ENCODE measurements at places on chromosomes 11 and 22.
A peak's percentile ranks its signal among the peaks of the same experiment; 100 is the strongest.

DNA sequence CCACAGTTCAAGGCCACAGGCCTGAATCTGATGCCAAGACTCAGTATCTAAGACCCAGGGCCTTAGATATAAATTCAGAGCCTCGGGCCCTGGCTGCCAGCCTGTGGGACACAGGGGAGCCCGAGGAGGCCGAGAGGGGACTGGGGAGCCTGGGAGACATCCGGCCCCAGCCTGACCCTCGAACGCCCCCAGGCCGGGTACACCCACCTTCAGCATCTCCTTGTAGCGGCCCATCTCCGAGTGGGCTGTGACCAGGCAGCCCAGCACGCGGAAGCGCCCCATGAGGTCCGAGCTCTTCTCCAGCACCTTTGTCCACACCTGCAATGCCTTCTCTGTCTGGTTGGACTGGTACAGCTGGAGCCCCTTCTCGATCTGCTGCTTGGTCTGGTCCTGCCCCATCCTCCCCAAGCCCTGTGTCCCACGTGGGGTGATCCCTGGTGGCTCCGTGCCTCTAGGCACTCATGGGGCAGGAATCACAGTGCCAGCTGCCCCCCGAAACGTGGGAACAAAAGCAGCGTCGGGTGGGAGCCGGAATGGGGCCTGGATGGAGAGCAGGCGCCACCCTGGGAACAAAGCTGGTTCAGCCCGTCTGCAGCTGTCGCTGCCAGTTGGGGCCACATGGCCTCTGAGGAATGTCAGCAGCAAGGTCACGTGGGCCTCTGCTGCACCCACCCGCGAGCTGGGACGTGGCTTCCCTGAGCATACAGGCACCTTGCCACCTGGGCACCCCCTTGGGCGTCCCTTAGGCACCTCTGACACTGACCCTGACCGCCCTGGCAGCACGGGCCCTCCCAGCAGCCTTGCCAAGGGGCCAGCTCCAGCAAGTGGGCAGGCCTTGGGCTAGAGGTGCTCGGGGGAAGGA lies at the start of gene RAPSN:
Gene RAPSN (minus strand): TSS at position 571 of the 862 bp plus-strand sequence. CDS start 172 bp downstream, at position 399.
- no peak for DNase-seq

DNA sequence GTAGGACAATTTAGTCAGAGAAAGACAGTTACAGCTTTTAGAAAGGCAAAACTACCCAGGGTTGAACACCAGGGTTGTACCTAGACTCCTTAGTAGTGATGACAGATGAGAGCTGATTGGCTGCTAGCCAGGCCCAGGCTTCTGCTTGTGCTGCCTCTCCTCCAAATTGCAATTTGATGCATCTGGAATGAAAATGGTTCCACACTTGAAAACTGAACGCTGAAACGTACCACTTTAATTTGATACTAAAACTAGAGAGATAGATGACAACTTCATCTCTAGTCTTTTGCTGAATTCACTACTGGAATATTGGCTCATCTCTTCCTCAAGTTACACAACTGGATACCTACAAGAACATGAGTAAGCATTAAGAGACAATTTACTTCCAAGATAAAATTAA lies 19.2 kb upstream of the FNBP4 start:
- DNase-seq = peak; percentile 7

- DNase-seq = peak; percentile 10
Measured at GRCh38 chr11:2262301-2263070, 7.9 kb downstream of the ASCL2 start.

DNA sequence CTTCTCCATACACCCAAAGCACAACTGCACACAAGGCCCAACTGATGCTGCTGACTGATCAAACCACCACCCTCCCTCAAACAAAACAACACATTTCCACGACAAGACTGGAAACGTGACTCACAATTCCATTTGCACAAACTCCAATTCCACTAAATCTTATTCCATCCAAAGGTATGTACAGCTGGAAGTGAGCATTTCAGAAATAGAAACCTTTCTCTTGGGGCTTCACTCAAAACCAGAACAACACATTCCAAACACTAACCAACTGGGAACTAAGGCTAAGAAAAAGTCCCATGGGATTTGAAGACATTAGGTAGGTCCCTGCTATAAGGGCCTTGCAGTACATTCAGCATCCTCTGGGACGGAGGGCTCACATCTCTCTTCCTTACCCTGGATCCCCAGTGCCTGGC lies 19.6 kb downstream of the MORC2 start:
- peak; percentile 53 for DNase-seq

GRCh38 chr11:61828629-61829407 lies 718 bp downstream of the FADS2 start:
- DNase-seq = no peak

DNA sequence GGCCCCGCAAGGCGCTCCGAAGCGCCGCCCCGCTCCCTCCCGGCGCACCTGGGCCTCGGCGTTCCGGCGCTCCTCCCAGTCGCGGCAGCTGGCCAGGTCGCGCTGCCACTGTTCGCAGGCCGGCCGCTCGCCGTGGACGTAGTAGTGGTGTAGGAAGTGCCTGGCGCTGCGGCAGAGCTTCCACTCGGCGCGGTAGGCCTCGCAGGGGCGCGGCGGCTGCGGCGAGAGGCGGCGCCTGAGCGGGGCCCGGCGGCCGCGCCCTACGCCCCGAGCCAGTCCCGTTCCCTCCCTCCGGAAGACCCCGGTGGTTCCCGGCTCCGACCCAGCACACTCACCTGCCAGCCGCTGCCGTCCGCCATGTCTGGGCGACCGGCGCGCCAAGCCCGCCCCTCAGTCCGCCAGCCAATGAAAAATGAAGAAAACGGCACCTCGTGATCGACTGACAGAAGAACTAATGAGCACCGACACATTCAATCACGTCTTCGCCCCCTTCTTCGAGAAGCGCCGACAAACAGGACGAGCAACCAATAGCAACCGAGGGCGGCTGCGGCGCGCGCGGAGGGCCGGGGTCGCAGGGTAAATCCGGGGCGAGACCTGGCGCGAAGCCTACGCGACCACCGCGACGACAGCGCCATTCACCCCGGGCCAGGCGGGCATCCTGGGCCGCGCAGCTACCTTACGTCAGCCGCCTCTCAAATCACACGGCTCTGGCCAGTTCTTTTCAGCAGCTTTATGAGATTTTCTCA lies at the start of gene C22orf39:
Gene C22orf39 (minus strand): TSS at position 382 of the 746 bp plus-strand sequence. CDS start 23 bp downstream, at position 359.
- peak; percentile 97 for DNase-seq

GRCh38 chr11:30000986-30001750 lies 15.7 kb downstream of the KCNA4 start:
- DNase-seq = no peak

DNA sequence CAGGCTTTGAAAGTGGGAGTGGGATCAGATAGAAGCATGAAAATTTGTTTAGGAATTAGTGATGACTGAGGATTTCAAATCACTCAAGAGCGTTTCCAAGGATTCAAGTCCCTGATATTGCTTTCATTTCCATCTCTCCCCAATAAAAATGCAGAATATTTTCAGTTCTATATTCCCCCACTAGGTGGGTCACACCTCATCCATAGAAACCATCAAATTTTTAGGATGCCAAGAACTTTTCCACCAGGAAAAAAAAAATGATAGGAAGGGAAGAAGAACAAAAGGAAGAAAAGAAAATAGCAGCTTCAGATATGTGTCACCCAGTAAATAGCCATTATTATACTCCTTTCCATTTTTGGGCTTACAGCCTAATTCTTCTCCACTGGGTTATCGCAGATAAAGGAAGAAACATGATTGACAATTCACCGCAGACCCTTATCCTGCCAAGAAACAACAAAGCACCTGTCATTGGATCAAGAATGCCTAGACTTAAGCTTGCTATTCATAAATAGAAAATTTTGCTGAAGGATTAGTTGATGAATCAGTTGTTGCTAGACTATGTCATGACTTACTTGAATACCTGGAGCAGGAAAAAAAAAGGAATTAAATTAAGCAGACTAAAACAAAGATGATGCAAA lies 30.3 kb upstream of the OR10D3 start:
- DNase-seq = no peak

GRCh38 chr22:24104307-24105012 lies 76.8 kb upstream of the SUSD2 start:
- DNase-seq = no peak

GRCh38 chr22:43587574-43587973 lies 175.8 kb downstream of the MPPED1 start:
- no peak for DNase-seq

DNA sequence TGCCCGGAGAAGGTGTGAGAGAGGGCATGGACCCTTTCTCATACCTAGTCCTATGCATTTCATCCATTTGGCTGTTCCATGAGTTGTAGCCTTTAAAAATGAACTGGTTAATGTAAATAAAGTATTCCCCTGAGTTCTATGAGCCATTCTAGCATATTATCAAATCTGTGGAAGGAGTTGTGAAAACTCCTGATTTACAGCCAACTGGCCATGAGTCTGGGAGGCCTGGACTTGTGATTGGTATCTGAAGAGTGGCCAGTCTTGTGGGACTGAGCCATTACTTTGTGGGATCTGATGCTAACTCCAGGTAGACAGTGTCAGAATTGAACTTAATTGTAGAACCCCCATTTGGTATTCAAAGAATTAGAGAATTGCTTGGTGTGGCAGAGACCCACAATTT lies 48.4 kb downstream of the FAM118A start:
- no peak for DNase-seq

- DNase-seq = no peak
Measured at GRCh38 chr22:33104147-33104854, 46.1 kb upstream of the SYN3 start.

- DNase-seq = no peak
Measured at GRCh38 chr11:105236664-105237063, 97.1 kb upstream of the CARD18 start.

DNA sequence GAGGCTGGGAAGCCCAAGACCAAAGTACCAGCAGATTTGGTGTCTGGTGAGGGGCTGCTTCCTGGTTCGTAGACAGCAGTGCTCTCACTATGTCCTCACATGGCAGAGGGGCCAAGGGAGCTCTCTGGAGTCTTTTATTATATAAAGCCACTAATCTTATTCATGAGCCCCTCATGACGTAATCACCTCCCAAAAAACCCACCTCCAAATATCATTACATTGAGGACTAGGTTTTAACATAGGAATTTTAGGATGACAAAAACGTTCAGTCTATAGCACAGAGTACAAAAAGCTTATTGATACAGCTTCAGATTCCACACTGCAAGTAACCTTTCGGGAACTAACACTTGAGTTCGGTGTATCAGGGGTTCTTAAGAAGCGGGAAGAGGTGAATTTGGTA lies 4.1 kb upstream of the MS4A18 start:
- DNase-seq = no peak

DNA sequence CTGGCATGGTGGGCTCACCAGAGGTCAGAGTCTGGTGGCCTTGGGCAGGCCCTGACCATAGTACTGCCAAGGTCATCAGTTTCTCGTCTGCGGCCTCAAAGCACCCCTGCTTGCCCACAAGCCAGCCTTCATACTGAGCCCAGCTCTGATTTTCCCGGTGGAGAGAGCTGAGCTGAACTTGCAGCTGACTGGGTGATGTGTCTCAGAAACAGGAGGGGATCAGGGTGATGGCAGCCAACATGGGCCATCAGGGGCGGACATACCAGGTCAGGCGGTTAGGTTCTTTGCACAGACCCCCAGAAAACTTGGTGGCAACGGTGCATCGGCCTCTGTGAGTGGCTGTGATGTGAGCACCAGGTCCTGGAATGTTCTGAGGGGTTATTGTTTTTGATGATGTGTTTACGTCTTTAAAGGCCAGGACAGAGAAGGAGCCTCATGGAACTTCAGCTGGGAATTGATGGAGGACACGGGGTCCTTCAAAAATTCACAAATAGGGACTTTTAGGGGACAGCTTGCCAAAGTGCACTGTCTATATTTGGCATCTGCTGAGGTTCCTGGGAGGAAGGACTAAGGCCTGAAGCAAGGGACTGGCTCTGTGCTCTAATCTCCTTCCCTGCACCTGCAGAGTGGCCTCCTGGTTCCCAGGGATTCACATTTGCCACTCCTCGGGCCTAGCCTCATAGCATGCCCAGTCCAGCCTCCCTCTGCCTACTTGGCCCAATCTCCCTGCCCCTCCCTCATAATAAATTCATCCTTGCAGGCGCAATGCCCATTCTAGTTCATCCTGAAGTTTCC lies 131.2 kb downstream of the OSBP2 start:
- DNase-seq = no peak

GRCh38 chr11:60855726-60856633 lies at the start of gene PTGDR2:
Gene PTGDR2, minus strand, starts transcription at chr11:60855950. Its CDS starts 2,228 bp downstream, at chr11:60853722.
- peak; percentile 15 for DNase-seq

- DNase-seq = no peak
Measured at GRCh38 chr11:96114178-96115064, 190.5 kb upstream of the MTMR2 start.

- DNase-seq = no peak
Measured at GRCh38 chr11:112925516-112926310, 35.5 kb upstream of the NCAM1 start.

DNA sequence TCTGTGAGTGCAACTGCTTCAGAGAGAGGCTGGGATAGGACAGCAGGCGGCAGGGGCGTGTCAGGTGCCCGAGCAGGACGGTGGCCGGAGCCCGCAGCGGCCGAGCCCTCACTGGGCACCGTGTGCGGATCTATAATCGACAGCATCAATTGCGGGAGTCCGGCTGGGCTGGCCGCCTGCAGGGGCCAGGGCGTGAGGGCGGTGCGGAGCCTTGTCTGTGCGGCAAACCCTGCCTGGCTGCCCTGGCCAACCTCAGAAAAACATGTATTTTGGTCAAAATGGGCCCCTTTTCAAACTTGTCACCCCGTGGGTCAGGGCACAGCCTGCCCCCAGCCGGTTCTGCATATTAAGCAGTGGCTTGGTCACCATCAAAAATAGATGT lies 91.3 kb upstream of the KCNQ1OT1 start:
- no peak for DNase-seq

GRCh38 chr22:21029486-21030025 lies 2.8 kb downstream of the SLC7A4 start:
- DNase-seq = no peak

- no peak for DNase-seq
Measured at GRCh38 chr22:31920306-31920705, 24.0 kb upstream of the YWHAH start.

DNA sequence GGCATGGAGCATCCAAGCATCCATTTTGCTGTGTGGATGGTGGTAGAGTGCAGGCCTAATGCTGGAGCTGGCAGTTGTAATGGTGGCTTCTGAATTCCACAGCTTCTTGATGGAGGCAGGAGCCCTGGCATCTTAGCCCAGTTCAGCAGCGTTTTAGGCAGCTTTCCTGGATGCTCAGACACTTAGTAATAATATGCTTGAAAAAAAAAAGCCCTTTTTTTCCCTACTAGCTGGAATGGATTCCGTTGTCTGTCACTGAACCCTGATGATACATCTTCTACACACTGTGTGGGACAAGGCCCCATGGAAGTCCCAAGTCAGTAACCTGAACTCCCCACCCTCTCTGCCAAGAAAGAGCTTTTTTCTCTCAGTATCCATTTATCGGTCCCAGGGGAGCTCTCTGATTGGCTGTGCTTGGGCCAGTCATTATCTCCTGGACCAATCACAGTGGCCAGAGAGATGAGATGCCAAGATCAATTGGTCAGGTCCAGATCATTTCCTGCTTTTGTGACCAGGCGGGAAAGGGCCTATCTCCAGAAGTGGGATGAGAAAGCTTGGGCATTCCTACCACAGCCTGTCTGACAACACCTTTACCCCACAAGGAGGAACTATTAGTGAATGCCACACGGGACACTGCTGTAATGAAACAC lies 34.2 kb downstream of the MCM5 start:
- no peak for DNase-seq

GRCh38 chr11:110955776-110956175 lies 243.5 kb upstream of the ARHGAP20 start:
- DNase-seq = no peak

GRCh38 chr11:47000033-47000432 lies 63.5 kb downstream of the CSTPP1 start:
- no peak for DNase-seq
